Liver (tissue), 10 donors: ENCODE measurements at places on chromosomes 1 and 21. TPM values are rescaled to one million over a fixed set of nuclear protein-coding genes. Genes with fewer than 3 reads are reported as not detected.

The NUP210L gene
- 0.08 TPM for total RNA-seq

DNA sequence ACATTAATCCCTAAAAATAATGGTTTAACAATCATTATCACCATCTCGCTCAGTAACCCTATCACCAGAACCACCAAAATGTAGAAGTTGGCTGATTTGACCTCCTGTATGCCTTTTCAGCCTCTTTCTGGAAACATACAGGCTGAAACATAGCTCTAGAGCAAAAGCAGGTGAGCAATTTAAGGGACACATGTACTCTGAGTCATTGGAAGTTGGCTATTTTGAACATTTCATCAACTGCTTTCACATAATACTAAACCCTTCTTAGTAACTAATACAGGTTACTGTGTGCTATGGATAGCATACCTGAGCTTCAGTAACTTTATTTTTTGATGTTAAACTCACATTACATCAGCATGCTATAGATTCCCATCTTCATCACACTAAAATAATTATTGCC is 19.8 kb upstream of the DDAH1 start:
- H3K36me3 ChIP-seq = no peaks in the 10 kb centered on the region
- H3K27me3 ChIP-seq = no peaks in the 10 kb centered on the region
- no peak overlapping the region for H3K27ac ChIP-seq
- H3K4me3 ChIP-seq = no peak overlapping the region
- DNase-seq = no peak

DNA sequence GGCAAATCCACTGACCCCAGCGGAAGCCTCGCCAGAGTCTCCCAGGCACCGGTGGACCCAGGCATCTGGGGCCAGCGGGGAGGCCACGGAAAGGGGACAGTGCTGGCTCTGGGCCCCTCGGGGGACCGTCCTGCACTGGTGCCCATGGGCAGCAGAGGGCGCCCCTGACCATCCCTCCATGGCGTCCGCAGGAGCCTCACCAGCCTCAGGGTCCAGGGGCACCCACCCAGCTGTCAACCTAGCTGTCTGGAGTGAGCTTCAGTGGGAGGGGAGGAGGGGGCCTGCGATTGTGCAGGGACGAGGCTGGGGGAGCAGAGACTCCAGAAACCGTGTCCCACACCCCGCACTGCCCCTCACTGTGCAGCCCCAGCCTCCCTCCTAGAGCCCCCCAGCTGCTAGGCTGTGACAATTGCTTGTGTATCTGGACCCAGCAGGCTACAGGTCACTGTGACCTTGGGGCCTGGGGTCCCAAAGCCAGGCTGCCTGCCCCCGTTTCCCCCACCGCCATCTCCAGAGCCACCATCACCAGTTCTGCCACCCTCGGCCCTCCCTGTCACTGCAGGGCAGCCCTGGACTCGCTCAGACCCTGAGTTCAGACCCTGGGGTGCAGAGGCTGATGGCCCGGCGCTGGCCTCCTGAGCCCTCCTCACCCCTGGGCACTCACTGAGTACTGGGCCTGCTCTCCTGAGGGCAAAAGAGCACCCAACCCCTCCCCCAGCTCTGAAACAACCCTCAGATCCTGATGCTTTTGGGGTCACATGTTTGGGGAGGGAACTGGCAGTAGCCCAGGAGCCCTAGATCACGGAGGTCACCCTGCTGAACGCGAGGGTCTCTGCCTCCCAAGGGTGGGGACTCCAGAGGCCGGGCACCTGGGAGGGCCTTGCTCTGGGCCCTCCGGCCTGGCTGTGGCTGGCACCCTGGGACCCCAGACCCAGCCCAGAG is 10.6 kb upstream of the COL6A1 start:
- DNase-seq = peak; percentile 66
- no peaks in the 10 kb centered on the region for H3K36me3 ChIP-seq
- H3K4me1 ChIP-seq = peaks cover 20% of the 10 kb centered on the region
- peak overlapping the region; percentile 20 for H3K27ac ChIP-seq
- H3K27me3 ChIP-seq = peaks cover 7% of the 10 kb centered on the region

DNA sequence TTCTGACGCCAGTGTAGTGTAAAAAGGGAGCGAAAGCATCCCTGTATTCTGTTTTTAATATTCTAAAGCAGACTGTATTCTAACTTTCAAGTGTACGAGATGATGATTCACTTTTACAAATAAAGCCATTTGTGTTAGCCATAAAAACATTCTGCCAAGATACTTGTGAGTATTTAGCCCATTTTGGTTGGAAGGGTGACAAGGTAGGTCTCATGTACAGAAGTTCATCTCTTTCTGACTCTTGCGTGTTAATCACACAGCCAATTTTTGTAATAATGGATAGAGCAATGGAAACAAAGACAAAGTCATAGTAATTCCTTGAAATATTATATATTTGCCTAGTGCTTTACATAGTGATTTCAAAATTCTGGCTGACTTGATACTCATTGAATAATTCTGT is 125.3 kb upstream of the GREM2 start:
- H3K4me1 ChIP-seq = no peaks in the 10 kb centered on the region
- no peak overlapping the region for H3K4me3 ChIP-seq
- H3K36me3 ChIP-seq = no peaks in the 10 kb centered on the region
- no peak overlapping the region for H3K27ac ChIP-seq
- H3K27me3 ChIP-seq = no peaks in the 10 kb centered on the region

- no peak overlapping the region for H3K27ac ChIP-seq
- H3K4me1 ChIP-seq = peaks cover 1% of the 10 kb centered on the region
- H3K36me3 ChIP-seq = no peaks in the 10 kb centered on the region
- DNase-seq = no peak
Measured at GRCh38 chr1:222921945-222922344, 107.1 kb downstream of the DISP1 start.
